ENCODE measurements at places on chromosomes 3 and 15. TPM values are rescaled to one million over a fixed set of nuclear protein-coding genes. Genes with fewer than 3 reads are reported as not detected.

The SGO1 gene
- polyA plus RNA-seq: 8.5 TPM

The U2SURP gene
- polyA plus RNA-seq: 185 TPM

DNA sequence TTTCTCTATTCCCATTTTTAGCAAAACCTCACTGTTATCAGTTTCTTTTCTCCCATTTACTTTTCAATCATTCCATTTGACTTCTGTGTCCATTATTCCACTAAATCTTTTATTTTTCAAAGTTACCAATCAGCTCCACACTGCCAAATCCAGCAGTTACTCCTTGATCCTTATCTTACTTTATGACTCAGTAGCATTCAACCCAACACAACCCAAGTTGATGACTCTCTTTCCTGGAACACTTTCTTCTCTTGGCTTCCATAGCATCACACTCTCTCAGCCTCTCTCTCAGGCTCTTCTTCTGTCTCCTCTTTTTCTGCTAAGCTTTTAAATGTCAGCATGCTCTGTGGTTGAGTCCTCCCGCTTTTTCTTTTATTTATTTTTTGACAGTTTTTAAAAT lies 36.3 kb downstream of the RASGRP1 start:
- no peak for DNase-seq

GRCh38 chr15:77035999-77036471 lies 34.9 kb downstream of the TSPAN3 start:
- DNase-seq: no peak

GRCh38 chr3:192501401-192501800 lies 225.9 kb downstream of the FGF12 start:
- DNase-seq: no peak

GRCh38 chr15:47136236-47136635 lies 581.1 kb upstream of the SEMA6D start:
- no peak for DNase-seq

The SHC4 gene
- 2.8 TPM for polyA plus RNA-seq

The KCNMB3 gene
- 5.0 TPM for polyA plus RNA-seq

The TUSC2 gene
- 26.2 TPM for polyA plus RNA-seq

The SPTSSB gene
- 5.2 TPM for polyA plus RNA-seq

DNA sequence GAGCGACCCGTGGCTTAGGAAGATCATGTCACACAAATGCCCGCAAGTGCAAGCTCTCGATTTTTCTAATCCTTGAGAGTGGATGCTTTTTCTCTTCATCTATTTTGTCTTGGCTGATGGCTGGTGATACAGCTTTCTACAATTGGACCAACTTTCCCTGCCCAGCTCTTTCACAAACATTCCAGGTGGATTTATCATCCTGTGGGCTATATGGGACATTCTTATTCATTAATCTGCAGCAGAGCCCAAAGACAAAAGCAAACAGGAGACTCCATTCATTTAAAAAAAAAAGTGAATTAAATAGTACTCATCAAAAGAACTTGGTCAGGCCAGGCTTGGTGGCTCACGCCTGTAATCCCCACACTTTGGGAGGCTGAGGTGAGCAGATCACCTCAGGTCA lies 14.2 kb upstream of the TSEN2 start:
- DNase-seq: no peak

DNA sequence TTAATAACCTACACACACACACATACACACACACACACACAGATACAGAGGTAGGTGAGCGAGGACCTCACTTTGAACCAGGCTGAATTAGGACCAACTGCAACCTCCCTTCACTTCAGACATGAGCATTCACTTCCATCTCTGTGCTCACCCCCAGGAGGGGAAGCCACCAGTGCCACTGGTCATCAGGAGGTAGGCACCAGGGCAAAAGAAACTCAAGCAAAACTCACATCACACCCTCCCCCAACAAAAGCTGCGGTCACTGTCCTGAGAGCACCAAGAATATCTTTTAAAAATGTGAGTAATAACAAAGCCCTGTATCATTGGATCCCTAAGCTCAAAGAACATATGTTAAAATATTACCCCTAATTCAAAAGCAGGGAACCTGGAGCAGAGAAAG lies 8.1 kb downstream of the FOXP1 start:
- no peak for DNase-seq

The NANOGP8 gene
- not detected for polyA plus RNA-seq

DNA sequence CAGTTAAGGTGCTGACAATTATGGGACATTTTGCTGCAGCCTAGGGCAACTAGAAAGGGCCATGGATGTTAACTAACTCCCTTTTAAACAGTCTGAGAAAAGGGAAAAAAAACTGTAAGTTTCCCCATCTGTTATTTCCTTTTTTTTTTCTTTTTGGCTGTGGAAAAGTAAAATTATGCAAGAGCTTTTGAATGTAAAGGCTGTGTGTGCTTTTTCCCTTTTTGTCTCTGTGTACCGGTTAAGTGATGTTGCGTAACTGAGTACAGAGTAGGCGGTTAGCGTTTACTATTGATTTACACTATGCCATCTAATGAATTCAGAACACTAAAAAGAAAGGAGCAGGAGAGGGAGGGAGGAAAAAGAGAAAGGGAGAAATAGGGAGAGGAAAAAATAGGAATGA lies 403.6 kb downstream of the TIGIT start:
- no peak for DNase-seq

The SUCNR1 gene
- polyA plus RNA-seq: 7.0 TPM

- DNase-seq: no peak
Observed at GRCh38 chr15:78203346-78204225, 30.8 kb downstream of the ACSBG1 start.

The DUOXA2 gene
- polyA plus RNA-seq: not detected

DNA sequence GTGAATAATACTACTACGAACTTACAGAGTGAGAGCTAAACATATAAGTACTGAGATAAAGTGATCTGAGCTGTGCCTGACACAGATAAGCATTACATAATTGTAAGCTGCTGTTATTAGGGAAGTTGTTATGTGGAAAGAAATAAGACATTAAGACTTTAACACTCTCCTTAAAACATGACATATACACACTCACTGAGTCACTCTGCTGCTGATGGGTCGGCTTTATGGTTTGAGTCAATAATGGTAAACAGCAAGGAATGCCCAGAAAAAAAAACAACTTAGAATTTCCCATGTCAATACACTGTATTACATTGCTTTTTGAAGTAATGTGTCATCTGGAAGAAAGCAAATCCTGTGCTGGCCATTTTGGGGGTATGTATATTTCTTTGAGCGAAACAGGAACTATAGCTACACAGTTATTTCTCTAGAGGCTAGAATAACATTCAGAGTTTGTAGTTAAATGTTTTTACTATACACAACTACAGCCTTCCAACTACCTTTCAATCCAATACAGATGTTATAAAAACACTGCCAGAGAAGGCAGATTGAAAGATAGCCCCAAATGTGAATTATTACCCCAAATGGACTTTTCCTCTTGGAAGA lies 22.8 kb upstream of the SPRED1 start:
- no peak for DNase-seq

DNA sequence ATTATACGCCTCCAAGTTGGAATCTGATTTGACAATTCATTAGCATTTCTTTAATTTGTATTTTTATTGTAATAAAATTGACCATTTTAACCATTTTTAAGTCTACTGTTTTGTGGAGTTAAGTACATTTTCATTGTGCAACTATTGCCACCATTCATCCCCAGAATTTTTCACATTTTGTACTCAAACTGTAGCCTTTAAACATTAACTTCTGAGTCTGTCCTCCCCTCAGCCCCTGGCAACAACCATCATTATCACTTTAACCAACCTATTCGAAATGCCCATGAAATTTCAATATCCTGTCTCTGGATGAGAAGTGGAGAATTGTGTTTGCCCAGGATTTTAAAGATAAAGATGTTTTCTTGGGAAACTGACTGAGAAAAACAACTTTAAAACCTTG lies 27.7 kb downstream of the IL1RAP start:
- DNase-seq: no peak

DNA sequence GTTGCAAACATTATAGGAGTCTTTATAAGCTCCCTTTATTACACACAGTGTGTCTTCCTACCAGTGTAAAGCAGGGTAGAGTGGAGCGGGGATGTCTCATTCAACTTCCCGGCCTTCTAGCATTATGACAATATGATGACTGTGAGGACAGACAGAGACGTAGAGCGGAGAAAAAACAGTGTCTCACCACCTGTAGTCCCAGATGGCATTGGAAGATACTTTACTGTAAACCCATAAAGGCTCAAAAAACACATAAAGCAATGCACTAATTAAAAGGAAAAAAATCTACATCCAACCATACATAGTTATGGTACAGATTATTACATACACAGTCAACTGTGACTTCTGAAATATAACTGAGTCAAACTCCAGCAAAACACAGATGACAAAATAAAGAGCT lies 383.7 kb downstream of the MAGI1 start:
- no peak for DNase-seq

DNA sequence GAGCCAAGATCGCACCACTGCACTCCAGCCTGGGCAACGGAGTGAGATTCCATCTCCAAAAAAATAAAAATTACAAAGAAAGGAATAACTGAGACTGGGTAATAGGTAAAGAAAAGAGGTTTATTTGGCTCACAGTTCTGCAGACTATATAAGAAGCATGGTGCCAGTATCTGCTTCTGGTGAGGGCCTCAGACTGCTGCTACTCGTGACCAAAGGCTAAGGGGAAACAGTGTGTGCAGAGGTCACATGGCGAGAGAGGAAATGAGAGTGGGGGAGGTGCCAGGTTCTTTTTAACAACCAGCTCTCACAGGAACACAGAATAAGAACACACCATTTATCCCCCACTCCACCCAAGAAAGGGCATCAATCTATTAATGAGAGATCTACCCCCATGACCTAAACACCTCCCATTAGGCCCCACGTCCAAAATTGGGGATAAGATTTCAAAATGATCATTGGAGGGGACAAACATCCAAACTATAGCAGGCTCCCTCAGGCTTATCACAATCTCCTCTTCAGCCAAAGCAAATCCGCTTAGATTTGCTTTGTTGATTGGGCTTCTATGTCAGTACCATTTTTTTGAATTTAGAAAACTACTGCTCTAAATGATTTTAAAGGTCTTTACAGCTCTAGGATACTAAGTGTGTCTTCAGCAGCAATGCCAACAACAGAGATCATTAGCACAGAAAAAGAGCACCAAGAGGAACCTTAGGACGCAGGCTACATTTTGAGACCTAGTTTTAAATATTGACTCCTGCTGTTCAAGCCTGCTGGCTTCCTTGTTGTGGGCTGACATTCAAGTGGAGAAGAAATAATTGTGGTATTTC lies 84.2 kb upstream of the TBL1XR1 start:
- DNase-seq: no peak

GRCh38 chr3:143158014-143158988 lies 38.7 kb downstream of the CHST2 start:
- DNase-seq: no peak

DNA sequence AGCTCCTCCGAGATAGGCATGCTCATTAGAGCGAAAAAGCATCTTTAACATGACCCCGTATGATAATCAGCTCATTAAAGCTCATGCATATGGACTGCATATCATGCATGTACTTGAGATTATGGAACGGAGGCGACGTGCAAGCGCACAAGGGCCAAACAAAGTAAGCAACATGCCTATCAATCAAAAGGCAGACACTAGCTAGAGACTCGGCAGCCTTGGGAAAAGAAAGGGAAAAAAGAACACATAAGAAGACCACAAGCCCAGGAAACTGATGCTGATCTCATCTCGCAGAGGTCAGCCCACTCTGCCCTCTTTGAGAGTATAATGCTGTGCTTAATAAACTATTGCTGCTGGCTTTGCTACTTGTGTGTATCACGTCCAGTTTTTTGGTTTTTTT lies 2.6 kb upstream of the ACOX2 start:
- no peak for DNase-seq

DNA sequence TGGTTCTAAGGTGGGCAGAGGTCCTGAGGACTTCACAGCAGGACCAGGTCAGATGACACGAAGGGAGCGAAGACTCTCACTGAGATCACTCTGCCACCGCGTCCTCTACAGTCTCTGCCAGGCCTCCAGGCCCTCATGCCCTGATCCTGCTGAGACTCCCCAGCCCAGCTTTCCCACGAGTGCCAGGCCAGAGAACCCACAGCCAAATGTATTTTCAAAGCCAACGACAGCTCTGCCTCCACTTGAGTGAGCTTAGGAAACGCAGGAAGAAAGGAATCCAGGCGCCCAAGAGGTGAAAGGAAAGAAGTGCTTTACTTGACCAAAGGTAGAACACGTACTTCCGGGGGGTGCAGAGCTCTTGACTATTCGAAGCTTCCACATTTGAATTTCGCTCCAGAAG lies 275.0 kb downstream of the XXYLT1 start:
- DNase-seq: no peak

The RBP2 gene
- 0.30 TPM for polyA plus RNA-seq

The CCR9 gene
- polyA plus RNA-seq: 0.09 TPM

The GRAMD2A gene
- 8.7 TPM for polyA plus RNA-seq

- DNase-seq: no peak
Observed at GRCh38 chr3:106033654-106034053, 164.8 kb upstream of the CBLB start.

The SNX4 gene
- polyA plus RNA-seq: 67.1 TPM

The CFAP100 gene
- polyA plus RNA-seq: 3.3 TPM

The CPNE9 gene
- polyA plus RNA-seq: not detected

DNA sequence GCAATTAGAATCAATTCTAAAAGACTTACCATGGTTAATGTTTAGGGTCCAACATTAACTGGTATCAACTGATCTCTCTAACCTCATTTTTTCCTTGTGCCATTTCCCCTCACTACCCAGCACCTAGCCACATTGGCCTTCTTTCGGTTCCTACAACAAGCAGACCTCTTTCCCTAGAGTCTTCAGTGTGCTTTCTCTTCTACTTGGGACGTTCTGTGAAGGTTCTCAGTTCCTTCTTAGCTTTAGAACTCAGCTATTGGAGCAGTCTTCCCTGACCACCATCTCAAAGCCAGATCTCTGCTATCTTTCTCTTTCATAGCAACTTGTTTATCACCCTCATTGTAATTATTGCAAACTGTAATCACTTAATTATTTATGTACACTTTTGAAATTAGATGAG lies 31.5 kb upstream of the MINDY4B start:
- DNase-seq: no peak

DNA sequence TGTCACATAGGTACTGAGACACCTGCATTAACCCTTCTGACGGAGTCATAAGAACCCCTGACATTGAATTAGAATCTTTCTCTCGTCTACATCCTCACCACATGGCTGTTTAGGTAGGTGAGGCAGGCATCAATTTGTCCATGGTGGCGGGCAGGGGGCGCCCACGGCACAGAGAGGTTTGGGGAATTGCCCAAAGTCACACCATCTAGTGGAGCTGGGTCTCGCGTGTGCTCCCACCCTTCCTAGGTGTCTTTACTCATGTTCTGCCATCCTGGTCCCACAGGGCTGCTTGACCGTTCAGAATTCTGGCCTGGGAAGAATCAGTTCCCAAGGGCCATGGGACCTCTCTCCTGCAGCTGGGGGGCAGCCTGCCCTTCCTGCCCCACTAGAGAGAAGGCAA lies 14.7 kb upstream of the DLL4 start:
- DNase-seq: no peak

The LIPC gene
- polyA plus RNA-seq: 15.4 TPM

The ILDR1 gene
- polyA plus RNA-seq: 7.6 TPM
